ENCODE measurements at places on chromosomes 2 and 18.
A peak's percentile ranks its signal among the peaks of the same experiment; 100 is the strongest.

GRCh38 chr2:136025057-136025973 lies 39.9 kb upstream of the DARS1 start:
- peak; percentile 82 for DNase-seq

GRCh38 chr18:11541179-11541578 lies 68.2 kb upstream of the SLC35G4 start:
- DNase-seq, result no peak

- no peak for DNase-seq
Measured at GRCh38 chr2:186423481-186423880, 62.6 kb upstream of the ZC3H15 start.

GRCh38 chr2:233600386-233600785 lies 17.0 kb upstream of the UGT1A8 start:
- no peak for DNase-seq

DNA sequence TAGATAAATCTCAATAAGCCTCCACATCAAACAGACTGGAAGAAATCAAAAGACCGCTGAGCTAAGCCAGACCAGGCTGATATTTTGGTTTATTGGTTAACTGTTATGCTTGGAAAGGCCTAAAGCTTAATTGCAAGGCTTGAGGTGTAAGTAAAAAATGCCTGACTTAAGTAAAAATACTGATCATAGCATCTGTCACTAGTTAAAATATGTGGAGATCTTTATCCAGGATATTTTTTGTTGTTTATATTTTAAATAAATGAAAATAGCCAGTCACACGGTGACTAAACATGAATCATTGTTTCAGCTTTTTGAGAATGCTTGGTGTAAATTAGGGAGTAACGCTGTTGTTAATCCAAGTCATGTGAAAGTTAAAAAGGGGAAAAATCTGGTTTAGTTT lies 127.9 kb downstream of the THADA start:
- no peak for DNase-seq

DNA sequence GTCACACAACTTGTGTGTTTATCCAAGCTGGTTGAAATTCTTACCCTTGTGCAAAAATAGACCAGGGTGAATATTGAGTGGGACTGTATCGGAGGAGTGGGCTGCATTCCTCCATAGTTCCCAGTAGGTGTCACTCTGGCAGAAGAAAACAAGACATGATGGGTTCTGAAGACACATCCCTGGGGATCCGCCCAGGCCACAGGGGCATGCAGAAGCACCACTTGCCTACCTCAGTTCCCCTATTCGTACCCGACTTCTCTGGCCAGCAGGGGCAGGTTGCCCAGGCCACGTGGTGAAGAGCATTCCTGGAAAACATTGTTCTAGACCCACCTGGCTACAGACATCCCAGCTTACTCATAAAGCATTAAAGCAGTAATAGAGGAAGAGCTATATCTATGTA lies 168.2 kb downstream of the FAM210A start:
- peak; percentile 55 for DNase-seq

DNA sequence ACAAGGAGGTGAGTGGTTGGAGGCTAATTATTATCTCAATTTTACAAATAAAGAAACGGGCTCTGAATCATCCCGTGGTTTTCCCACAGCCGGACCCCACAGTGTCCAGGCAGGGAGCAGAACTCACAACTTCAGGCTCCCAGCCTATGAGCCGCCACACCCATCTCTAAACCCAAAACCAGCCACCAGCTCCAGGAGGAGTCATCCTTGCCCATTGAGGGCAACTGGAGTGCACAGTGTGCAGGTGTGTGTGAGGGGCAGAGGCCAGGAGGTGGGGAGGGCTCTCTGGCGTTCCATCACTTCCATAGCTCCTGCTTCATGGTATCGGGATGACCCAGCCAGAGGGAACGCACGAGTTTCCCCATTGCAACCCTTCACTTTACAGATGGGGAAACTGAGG lies 144.5 kb downstream of the CYP26B1 start:
- DNase-seq, result no peak

DNA sequence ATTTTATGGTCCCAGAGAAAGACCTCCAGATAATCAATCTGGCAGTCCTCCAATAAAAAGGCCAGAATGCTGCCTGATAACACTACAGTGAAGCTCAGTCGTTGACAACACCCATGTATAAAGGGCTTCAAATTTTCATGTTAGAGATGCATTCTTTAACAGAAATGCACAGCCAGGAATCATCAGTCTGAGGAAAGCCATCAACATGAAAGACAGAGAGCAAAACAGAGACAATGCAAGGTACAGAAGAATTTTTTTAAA lies 13.8 kb downstream of the BABAM2 start:
- no peak for DNase-seq

GRCh38 chr2:27715318-27716210 lies 51.9 kb downstream of the SLC4A1AP start:
- DNase-seq, result peak; percentile 55

DNA sequence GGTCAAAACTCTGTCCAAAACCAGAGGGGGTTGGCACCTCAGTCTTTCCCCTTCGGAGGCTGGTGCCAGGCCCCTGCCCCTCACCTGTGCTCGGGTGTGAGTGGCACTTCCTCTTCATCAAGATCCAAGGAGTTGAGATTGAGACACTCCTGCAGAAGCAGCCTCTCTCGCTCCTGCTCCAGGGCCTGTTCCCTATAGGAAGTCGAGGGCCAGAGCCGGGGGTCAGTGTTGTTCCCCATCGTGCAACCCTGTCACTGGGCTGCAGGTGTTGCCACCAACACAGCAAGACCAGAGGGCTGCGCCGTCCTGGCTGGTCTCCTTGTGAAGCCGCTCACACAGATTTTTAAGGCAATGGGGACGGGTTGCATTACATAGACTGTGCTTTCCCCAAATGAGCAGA lies 18.9 kb downstream of the FAM178B start:
- DNase-seq, result no peak

- DNase-seq, result peak; percentile 82
Measured at GRCh38 chr2:10042301-10043161, 819 bp upstream of the KLF11 start.

GRCh38 chr2:231720292-231720986 lies 12.1 kb downstream of the PTMA start:
- no peak for DNase-seq

DNA sequence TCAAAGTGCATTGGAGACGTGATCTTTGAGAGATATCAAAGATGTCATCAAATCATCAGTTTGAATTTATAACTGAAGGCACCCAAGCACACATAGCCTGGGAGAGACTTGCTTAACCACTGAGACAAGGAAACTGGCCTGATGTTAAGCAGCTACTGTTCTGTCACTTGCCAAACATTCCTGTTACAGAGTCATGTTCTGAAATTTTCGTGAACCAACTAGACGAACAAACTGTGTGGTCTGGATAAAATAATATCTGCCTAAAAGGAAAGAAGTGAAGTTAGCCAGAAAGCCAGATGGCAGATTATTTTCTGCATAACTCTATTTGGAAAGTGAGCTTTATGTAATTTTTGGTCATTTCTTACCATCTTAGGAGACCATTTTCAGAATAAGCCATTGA lies 51.4 kb downstream of the SPATS2L start:
- no peak for DNase-seq

DNA sequence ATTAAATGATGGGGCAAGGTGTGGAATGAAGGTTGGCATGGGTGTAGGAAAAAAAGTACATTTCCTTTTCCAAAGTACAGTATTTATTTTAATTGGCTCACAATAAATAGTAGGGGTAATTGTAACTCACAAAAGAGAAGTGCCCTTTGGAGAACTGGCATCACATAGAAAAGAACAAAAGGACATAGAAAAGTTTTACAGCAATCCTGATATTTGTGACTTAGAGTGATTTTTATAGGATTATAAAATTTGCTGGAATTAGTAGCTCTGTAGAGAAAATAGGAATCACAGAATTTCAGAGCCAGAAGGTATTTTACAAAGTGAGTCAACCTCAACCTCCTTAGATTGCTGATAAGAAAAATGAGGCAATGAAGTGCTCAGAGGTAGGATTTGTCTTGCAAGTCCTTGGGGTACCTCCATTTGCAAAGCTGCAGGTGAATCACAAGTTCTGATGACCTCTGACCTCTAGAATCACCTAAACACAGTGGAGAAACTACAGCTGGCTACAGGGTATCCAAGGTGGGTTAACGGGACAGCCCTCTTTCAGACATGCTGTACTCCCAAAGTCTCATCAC lies 133.6 kb downstream of the SOCS6 start:
- DNase-seq, result no peak

DNA sequence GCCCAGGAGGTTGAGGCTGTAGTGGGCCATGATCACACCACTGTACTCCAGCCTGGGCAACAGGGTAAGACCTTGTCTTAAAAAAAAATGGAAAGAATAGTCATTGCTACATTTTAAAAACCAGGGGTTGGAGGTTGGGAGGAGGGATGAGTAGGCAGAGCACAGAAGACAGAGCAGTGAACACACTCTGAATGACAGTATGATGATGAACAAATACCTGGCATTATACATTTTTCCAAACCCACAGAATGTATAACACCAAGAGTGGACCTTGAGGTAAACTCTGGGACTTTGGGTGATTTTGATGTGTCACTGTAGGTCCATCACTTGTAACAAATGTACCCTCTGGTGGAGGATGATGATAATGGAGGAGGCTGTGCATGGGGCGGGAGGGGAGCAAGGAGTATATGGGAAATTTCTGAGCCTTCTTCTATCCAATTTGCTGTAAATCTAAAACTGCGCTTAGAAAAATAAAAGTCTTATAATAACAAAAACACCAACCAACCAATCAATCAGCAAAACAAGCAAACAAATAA lies 111.4 kb upstream of the PGAP1 start:
- peak; percentile 8 for DNase-seq

DNA sequence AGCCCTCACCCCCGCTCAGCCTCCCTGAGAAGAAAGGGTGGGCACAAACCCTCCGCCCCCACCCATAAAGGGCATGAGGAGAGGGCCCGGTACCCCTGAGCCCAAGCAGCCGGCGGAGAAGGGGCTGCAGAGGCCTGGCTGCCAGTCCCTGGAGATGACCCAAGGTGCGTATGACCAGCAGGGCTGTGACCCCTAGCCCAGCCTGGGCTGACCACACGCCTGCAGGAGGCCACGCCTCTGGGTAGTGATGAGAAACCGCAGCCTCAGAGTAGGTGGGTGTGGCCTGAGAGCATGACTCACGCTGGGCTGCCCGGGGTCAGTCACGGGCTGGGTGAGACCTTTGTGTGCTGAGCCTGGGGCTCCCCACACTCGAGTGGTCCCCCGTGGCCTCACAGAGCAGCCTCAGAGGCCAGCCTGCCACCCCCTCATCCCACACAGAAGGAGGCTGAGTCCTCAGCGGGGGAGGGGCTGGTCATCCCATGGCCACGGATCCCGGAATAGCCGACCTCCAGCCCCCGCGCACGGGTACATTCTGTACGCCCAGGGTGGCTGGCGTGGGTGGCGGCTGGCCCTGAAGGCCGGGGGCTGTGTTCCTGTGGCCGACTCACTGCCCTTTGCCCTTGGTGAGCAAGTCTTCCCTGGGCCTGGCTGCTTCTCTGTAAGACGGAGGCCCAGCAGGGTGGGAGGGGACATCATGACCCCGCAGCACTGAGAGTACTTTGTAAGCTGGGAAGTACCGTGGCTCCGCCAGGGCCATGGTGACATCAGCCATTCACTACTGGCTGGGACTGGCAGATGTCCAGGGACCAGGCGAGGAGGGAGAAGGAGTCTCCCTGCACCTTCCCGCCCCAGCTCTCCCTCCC lies 110.8 kb upstream of the OTOS start:
- peak; percentile 20 for DNase-seq

DNA sequence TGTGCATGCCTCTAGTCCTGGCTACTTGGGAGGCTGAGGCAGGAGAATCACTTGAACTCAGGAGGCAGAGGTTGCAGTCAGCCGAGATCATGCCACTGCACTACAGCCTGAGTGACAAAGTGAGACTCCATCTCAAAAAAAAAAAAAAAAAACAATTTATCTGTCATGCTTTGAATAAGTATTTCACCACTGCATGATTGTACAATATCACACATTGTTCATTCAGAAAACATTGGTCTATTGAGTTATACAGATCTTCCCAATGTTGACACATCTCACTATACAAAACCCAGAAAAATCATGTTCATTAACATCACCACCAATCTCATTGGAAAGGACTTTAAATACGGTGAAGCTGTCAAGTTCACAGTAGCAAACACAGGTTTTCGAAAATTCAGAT lies 46.8 kb upstream of the PPM1B start:
- no peak for DNase-seq

DNA sequence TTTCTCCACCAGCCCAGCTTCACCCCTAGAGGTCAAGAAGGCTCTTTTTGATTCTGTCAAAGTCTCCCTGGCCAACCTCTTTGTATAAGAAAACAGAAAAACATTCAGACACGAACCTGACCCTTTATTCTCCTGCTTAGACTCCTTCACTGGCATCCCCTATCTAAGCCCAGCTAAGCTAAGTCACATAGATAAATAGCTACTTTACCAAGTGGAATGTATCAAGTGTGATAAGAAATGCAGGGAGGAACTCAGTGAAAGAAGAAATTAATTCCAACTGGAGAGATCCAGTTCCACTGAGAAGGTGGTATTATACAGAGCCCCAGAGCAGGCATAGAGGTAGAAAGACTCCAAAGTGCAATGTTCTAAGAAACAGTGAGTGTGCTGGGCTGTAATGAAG lies 489.5 kb downstream of the TNS1 start:
- no peak for DNase-seq

DNA sequence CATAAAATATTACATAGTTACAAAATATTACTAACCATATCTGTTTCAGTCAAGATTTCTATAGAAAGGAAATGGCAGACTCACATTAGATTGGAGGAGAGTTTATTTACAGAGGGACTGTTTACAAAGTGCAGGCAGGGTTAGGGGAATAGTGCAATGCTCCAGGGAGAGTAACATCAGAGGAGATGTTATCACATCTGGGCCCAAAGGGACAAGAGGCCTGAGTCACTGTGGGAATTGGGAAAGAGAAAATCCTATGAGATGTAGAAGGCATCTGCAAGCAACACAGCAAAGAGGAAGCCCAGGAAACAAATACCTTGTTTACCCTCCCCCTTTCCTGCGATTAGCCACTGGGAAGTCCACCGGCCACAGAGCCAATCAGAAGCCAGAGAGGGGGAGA lies 227.3 kb upstream of the TANK start:
- peak; percentile 58 for DNase-seq

DNA sequence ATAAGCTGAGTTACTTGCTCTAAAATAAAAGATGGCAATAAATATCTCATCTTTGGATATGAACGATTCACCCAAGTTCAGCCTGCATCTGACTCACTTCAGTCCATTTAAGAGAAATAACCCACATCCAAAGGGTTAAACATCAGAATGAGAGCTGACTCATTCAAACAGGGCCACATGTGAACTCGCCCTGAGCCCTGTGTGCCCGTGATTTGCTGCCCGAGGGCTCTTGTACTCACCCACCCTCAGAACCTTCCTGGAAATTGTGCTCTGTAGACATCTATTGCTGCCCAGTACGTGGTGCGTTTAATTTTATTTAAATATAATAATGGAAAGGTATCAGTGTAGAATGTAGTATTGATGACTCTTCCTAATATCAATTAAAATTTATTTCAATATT lies 66.9 kb upstream of the RBM44 start:
- peak; percentile 83 for DNase-seq

DNA sequence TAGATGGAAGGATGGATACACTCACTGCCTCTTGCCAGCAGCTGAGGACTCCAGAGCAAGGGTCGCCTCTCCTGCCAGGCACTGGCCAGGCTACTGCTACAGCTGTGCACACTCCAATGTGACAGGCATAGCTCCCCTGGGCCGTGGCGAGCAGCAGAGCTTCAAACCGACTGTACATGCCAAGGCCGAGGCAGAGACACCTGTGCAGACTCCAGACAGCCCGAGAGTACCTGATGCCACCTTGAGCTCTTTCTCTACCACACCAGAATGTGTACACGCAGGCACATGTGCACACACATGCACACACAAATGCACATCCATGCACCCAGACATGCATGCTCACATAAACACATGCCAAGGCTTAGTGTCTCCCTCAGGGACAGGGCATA lies 508.3 kb upstream of the MYT1L start:
- DNase-seq, result no peak
